ENCODE measurements at places on chromosomes 11 and 22.
A peak's percentile ranks its signal among the peaks of the same experiment; 100 is the strongest.

DNA sequence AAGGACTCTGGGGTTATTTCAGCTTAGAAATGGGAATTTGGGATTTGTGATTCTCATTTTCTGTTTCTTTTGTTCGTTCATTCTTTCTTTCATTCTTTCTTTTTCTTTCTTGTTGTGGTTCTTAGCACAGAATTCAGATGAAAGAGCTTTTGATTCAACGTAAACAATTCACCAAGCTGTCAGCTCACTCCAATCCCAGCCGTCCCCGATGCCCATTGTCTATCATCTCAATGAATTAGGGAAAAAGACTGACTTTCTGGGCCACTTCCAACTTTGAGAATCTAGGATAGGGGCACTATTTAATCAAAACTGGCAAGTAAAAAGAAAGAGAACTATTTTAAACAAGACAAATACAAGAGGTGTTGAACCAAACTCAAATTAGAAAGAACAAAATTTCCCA, 25.1 kb upstream of the TMA7B start:
- no peak for DNase-seq

DNA sequence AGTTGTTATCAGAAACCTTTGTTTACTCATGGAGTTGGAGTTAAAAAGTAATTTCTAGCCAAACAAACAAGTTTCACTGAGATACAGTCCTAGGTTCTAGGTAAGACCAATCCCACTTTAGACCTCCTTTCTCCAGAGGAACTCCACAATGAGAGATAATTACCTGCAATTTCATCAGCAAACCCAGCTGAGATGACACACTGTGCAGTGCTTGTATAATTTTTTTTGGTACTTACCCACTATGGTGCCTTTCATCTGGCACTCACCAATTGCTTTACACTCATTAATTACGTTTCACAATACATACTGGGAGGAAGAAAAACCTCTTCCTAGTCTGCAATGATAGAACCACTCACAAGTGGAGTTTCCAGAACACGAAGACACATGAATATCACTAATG, 1.8 kb upstream of the MUC15 start:
- no peak for DNase-seq

DNA sequence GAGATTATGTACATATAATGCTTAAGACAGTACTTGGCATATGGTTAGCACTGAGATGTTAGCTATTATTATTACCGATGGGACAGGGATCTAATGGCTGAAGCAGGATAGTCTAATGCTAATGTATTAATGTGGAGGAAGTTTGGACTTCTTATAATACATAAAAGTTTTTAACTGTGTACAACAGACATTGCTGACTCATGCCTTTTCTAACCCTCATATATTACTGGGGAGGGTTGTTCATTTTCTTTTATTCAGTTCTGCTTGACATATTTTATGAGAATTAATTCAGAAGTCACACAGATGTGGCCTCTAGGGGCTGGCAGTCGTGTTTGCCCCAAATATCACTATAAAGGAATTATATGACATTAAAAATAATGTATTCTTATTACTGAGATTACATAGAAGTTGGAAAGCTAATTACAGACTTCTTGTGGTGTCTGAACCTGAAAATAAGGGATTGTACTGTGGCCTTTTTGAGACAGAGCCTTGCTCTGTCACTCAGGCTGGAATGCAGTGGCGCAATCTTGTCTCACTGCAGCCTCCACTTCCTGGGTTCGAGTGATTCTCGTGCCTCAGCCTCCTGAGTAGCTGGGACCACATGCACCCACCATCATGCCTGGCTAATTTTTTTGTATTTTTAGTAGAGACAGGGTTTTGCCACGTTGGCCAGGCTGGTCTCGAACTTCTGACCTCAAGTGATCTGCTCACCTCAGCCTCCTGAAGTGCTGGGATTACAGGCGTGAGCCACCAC, 10.1 kb downstream of the CCDC90B start:
- DNase-seq, result no peak

DNA sequence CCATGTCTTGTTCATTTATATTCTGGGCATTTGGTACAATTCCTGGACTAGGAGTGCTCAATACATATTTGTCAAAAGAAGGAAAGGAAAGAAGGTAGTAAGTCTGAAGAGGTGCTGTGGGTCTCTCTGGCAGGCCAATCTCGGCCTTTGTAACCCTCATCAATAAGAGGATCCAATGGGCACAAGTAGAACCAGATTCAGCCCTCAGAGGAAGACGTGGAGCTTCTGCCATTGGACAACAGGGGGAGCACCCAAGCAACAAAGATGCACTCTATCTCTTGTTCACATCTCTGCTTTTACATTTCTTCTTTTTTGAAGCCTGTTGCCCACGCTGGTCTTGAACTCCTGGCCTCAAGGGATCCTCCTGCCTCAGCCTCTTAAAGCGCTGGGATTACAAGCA, 2.2 kb upstream of the VPS11 start:
- peak; percentile 61 for DNase-seq

DNA sequence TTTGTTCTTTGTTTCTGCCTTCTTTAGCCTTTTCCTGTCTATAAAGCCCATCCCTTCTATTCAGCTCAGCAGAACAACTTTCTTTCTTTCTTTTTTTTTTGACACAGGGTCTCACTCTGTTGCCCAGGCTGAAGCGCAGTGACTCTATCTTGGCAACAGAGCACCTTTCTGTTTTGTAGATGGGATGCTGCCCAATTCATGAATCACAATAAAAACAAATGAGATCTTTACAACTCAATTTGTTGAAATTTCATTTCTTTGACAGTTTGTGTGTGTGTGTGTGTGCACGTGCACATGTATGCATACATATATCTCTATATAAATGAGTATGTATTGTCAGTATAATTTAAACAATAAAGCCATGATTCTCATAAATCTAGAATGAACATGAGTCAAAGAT, 25.5 kb downstream of the TSPAN18 start:
- no peak for DNase-seq

GRCh38 chr11:129853518-129854231, 38.0 kb downstream of the TMEM45B start:
- DNase-seq, result no peak

DNA sequence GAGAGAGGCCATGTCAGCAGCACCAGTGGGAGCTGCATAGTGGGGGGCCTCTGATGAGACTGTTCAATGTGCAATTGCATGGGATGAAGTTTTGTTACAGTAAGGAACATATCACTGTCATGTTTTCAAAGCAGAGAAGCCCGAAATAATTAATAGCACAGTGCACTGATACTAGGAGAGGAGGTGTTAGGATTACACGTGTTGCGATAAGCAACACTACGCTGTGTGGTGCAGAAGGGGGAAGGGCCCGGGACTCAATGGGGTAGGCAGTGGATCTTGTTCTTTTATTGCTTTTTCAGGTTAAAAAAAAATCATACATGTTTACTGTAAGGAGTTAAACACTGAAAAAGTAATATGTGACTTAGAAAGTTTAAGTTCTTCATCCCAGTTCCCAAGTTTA, 29.2 kb downstream of the TCIRG1 start:
- no peak for DNase-seq

- peak; percentile 38 for DNase-seq
Observed at GRCh38 chr11:70105755-70106571, 27.8 kb downstream of the ANO1 start.

- no peak for DNase-seq
Observed at GRCh38 chr11:134052395-134052987, 16.4 kb upstream of the JAM3 start.
